ENCODE measurements at places on chromosomes 11 and 22.

DNA sequence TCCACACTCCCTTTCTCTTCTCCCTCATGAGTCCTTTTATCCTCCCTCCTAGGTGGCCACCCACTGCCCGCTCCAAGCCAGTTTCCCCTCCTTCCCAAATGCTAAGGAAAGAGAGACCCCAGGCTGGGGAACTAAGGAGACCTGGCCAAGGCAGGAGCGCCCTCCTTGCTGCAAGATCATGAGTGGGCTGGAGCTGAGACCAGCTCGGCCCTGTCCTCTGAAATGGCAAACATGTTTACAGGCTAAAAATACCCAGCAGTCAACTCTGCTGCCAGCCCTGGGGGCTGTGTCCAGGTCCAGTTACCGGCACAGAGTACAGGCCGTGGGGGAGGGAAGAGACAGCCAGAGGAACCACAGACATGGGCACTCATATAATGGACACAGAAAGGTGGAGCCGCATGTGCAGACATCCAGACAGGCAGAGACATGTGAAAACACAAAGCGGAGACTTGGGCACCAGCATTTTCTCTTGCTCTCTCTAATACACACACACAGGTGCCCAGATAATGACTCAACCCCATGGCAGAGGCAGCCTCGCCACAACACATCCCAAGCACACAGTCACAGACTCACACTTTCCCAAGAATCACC lies 1.2 kb upstream of the AHNAK start:
- DNase-seq: no peak

DNA sequence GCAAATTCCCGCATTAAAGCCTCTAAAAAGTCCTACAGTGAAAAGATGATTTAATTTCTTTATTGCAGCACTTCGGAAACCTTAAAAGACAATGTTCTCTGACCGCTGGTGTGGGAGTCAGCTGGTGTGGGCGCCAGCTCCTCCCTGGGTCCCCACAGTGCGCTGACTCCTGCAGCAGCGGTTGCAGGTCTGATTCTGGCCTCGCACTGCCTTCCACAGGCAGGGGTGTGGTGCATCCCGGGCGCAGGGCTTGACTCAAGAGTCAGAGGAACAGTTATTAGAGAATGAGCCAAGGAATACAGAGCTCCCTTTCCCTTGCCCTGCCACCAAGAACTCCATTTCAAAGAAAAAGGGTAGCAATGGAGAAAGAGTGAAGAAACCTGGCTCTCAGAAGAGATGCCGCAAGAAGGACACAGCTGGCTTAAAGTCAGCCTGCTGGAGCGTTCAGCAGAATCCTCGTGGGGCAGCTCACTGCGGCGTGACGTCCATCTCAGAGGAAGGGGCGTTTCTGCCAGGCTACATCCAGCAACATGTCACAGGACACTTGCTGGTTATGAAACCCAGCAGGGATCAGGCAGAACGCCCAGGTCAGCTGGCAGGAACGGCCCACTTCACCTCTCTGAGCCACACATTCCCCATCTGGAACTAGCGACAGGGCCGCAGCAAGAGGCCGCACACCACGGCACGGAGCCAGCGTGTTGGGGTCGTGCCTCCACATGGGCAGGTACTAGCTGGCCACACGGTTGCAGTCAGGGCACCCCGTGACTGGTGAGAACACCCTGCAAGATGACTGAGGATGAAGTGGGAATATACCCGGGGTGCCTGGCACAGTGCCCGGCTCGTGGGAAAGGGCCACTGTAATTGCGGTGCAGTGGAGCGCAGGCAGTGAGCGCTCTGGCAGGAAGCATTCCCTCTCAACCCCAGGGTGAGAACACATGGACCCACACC lies 18.1 kb upstream of the EFCAB6 start:
- DNase-seq: no peak

GRCh38 chr22:38222797-38223119 lies 21.0 kb downstream of the MAFF start:
- DNase-seq: no peak

GRCh38 chr11:46207270-46207669 lies 70.2 kb upstream of the CREB3L1 start:
- DNase-seq: no peak

All from bone marrow (tissue), 2 donors.